ENCODE measurements at places on chromosomes 11 and 22. TPM values are rescaled to one million over a fixed set of nuclear protein-coding genes. Genes with fewer than 3 reads are reported as not detected.

The C11orf86 gene
- not detected for total RNA-seq

The PIM3 gene
- total RNA-seq: 12.9 TPM

The OR52I1 gene
- total RNA-seq: not detected

The APOBEC3B gene
- total RNA-seq: 1.1 TPM

The SCGB2A2 gene
- not detected for total RNA-seq

The GGTLC2 gene
- total RNA-seq: not detected

The THYN1 gene
- total RNA-seq: 54.4 TPM

The ANO5 gene
- 50.0 TPM for total RNA-seq

- no peak for DNase-seq
These were observed 14.7 kb downstream of the APOL3 start for GRCh38 chr22:36145881-36146280.

- no peak for DNase-seq
These were observed 1.5 kb downstream of the DDX10 start for GRCh38 chr11:108666373-108666772.

GRCh38 chr22:25644122-25644521 lies 79.6 kb downstream of the GRK3 start:
- no peak for DNase-seq

- no peak for DNase-seq
These were observed 31.8 kb upstream of the FLI1 start for GRCh38 chr11:128662076-128662475.

DNA sequence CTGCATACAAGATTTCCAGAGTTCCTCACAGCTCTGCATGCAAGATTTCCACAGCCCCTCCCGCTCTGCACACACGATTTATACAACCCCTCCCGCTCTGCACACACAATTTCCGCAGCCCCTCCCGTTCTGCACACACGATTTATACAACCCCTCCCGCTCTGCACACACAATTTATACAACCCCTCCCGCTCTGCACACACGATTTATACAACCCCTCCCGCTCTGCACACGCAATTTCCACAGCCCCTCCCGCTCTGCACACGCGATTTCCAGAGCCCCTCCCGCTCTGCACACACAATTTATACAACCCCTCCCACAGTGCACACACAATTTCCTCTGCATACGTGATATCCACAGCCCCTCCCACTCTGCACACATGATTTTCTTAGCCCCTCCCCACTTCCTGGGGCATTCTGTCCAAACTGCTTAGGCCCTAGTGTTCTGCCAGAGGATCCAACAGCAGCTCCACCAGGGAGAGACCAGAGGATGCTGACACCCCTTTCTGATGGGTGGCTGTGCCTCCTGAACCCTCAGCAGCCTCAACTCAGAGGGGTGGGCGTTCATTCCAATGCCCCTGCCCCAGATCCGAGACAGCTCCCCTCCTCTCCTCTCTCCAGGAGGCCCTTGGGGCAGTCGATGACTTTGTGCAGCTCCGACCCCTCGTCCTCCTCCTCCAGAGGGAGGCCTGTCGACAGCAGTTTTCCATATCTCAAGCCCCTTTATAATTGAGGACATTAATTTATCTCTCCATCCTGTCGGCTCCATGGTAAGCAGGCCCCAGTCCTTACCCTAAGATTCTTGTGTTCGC lies 671.7 kb downstream of the BRD1 start:
- no peak for DNase-seq

GRCh38 chr22:19619144-19620009 lies 94.9 kb upstream of the SEPTIN5 start:
- no peak for DNase-seq

- peak; percentile 75 for DNase-seq
These were observed 56.3 kb upstream of the TNRC6B start for GRCh38 chr22:40121461-40121860.

DNA sequence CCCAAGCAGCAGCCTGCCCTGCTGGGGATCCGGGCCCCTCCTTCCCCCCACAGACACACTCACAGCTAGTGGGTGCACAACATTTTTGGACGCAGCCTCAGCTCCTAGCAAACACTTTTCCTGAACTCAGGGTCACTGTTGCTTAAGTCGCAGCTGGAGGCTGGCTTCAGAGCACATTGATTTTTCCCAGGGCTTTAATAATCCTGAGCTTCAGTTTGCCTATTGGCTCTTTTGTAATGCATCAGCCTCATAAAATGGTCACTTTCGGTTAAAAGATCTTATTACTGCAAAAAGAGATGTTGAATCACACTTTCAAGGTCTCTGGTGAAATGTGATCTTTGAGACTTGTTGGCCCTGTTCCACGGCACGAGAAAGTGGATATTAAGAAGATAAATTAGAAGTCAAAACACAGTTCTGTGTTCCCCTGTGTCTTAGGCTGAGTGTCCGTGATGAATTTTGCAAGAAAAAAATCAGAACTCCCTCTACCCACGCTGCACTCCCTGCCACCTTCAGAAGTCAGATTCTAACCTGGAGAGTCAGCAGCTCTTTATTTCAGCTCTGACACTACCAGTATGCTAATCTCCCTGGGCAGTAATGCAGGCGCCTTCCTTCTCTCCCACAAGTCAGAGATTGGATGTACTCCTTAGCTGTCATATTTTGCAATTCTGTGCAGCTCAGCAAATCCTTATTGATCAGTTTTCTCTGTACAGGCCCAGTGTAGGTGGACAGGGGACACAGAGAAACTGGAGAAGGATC lies 158.2 kb upstream of the E2F8 start:
- DNase-seq: no peak

- no peak for DNase-seq
These were observed 3.2 kb downstream of the MPST start for GRCh38 chr22:37022483-37023337.

- DNase-seq: no peak
These were observed 30.6 kb upstream of the PIK3C2A start for GRCh38 chr11:17238377-17238776.

DNA sequence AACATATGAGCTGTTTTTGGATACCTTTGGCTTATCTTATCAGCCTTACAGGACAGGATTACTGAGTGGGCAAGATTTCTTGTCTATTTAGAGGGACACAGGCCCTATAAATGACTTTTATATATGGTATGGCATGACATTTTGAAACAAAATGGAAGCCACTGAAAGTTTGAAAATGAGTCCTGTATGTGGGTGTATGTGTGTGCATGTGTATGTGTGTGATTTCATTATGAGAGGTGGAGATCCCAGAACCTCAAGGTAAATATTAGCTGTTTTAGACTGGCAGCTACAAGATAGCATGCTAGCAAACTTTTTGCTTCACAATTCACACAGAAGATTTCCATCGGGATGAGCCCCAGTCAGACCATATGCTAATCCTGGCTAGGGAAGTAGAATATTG lies 970.5 kb upstream of the CCDC90B start:
- no peak for DNase-seq

DNA sequence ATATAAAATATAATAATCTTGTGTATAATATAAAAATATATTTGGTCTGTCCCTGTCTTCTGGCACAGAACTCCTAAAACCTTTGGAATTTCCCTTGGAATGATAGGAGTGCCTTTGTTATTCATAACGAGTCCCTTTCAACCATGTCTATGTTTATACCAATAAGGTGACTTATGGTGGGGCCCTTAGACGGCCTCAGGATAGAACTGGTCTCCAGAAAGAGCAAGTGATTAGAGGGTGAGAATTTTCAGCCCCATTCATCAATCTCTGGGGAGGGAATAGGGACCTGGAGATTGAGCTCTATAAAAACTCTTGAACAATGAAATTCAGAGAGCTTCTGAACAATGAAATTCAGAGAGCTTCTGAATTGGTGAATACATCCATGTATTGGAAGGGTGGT lies 18.4 kb upstream of the PICALM start:
- no peak for DNase-seq

GRCh38 chr11:111309215-111309915 lies 11.0 kb downstream of the POU2AF3 start:
- no peak for DNase-seq

DNA sequence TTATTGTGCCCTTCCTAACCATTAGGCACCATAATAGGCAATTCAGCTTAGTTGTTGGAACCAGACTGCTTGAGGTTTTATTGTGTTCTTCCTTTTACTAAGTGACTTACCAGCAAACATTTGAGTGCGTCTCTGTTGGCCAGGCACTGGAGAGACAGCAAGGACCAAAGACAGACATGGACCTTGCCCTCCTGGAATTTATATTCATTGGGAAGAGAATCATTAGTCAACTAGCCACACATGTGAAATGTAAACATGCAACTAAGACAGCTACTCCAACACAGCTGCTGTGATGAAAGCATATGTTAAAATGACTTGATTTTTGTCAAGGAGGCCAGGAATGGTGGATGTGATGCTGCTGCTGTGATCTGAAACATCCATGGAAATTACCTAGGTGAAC lies 106.4 kb downstream of the TRAF6 start:
- no peak for DNase-seq

GRCh38 chr11:74611369-74611861 lies 19.0 kb downstream of the POLD3 start:
- peak; percentile 39 for DNase-seq

DNA sequence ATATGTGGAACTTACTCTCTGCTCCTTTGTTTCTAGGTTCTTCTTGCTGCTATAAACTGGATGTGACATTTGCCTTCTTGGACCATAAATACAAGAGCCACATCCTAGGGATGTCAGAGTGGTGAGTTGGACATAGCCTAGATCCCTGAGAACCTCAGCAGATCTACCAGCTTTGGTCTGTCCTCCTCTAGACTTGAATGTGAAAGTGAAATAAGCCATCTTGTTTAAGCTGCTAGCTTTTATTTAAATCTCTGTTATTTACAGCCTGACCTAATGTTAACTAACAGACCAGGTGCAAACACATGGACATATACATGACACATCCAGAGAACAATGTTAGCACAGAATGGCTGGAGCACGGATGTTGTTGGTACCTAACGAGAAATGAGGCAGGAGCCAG lies 36.0 kb downstream of the SLN start:
- DNase-seq: no peak

GRCh38 chr22:40385036-40385782 lies 14.8 kb downstream of the SGSM3 start:
- no peak for DNase-seq

- DNase-seq: no peak
These were observed 60.4 kb downstream of the RDX start for GRCh38 chr11:110235966-110236365.

DNA sequence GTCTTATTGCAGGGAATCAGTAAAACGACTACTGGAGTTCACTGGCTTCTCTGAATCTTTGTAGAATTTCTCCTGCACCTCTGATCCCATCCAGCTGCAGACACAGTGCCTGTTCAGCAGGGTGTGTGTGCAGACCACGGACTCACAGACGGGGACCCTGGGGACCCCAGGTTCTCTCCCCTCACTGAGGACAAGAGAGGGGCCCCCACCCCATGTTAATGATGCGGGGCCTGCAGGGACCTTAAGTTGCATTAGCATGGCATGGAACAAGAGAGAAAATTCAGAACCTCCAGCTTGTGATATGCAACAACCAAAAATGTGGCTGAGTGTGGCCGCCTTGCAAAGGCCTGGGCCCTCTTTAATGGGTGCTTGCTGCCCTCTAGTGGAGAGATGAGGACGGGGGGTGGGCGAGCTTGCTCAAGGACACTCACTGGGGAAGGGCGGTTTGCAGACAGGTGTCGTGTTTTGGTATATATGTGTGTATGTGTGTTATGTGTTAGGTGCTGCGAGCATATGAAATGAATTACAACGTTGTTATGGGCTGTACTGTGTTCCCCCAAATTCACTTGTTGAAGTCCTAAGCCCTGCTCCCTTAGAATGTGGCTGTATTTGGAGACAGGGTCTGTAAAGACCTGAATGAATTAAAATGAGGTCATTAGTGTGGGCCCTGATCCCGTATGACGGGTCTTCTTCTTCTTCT lies 84.4 kb upstream of the SEPTIN5 start:
- peak; percentile 63 for DNase-seq

GRCh38 chr22:45548991-45549761 lies 46.5 kb downstream of the FBLN1 start:
- no peak for DNase-seq

- DNase-seq: no peak
These were observed 23.5 kb downstream of the RDX start for GRCh38 chr11:110272919-110273318.

DNA sequence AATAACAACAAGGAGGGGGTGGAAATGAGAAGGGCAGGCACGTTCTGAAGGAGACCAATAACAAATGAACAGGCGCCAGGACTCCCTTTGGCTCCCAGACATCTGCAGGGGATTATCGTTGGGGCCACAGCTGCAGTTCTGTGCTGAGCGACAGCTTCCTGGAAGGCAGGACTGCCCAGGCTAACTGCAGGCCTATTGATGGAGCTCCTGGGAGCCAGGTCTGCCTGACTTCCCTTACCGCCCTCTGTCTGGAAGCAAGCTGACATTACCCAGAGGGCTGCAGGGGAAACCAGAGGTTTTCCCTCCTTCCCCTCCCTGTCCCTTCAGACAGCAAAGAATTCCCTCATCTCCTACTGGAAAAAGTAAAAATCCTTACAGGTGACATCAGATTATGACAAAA lies 5.0 kb downstream of the DRD2 start:
- no peak for DNase-seq

DNA sequence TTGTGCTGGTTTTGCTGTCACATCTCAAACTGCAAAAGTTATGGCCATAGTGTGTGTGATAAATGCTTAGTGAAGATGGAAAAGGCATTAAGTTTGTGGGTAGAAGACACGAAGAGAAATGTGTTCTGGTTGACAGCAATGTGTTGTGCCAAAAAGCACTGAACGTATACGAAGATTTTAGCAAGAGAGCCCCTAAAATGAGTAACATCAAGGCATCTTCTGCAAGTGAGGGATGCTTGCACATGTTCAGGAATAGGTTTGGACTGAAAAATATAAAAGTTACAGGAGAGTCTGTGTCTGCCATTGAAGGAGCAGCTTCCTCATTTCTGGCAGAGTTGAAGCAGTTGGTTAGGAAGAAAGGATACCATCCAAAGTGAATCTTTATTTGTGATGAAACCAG lies 167.1 kb downstream of the ADAMTS15 start:
- no peak for DNase-seq

DNA sequence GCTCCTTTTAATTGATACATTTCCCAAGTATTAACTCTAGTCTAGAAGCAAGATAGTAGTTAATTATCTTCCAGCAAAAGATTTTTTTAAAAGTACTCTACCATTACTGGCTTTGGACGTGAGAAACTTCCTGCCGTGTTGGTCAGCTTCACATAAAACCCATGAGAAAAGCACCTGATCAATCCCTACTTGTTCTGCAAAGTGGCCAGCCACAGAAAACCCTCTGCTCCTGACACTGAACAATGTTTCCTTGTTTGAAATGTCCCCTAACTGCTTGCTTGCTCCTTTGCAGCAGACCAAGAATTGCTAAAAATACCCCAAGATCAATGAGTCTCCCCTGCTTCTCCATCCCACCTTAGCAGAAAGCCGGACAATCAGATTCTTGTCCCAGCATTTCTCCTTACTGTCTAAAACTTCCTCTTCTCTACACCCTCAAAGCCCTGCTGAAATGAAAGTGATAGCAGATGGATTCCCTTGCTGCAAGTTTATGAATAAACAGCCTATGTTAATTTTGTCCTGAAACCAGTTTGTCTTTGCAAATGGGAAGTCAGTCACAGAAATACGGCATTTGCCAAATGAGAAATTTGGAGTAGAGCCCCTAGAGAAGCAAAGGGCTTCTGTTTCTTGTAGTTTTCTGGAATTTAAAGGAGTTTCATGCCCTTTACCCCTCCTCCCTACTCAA lies 207.1 kb upstream of the ARHGAP20 start:
- DNase-seq: no peak
